ENCODE measurements at places on chromosomes 12 and 14. TPM values are rescaled to one million over a fixed set of nuclear protein-coding genes. Genes with fewer than 3 reads are reported as not detected.

Gene CSRP2
- 36.7 TPM for total RNA-seq

DNA sequence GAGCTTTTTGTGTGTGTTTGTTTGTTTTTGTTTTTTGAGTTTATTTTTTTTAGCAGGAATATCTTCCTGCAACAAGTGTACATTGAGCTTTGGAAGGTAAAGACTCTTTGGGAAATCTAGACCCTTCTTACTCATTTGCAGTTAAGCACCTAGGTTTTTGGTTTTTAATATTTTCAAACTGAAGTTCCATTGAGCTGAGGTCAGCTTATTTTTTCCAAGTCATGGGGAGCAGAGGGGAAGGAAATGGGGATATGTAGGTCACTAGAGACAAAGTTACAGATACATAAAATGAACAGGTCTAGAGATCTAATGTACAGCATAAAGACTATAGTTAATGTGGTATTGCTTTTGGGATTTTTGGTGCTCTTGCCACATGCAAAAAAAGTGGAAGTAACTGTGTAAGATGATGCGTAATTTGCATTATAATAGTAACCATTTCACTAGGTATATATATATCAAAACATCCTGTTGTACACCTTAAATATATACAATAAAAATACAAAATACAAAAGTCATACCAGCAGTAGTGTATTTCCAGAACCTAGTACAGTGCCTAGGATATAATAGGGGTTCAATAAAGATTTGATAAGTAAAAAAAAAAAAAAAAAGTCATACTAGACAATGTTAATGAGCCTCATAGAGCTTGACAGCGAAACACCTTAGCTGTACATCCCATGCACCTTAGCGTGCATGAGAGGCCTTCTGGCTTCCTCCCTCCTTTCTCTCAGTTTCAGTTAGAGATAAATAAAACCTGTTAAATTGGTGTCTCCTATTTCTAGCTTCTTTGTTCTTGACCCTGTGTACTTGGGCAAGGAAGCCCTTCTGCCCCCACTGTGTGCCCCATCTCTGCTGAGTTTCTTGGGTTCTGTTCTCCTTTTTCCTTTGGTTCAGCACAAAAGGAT is 22.7 kb downstream of the CGRRF1 start:
- no peak for DNase-seq

DNA sequence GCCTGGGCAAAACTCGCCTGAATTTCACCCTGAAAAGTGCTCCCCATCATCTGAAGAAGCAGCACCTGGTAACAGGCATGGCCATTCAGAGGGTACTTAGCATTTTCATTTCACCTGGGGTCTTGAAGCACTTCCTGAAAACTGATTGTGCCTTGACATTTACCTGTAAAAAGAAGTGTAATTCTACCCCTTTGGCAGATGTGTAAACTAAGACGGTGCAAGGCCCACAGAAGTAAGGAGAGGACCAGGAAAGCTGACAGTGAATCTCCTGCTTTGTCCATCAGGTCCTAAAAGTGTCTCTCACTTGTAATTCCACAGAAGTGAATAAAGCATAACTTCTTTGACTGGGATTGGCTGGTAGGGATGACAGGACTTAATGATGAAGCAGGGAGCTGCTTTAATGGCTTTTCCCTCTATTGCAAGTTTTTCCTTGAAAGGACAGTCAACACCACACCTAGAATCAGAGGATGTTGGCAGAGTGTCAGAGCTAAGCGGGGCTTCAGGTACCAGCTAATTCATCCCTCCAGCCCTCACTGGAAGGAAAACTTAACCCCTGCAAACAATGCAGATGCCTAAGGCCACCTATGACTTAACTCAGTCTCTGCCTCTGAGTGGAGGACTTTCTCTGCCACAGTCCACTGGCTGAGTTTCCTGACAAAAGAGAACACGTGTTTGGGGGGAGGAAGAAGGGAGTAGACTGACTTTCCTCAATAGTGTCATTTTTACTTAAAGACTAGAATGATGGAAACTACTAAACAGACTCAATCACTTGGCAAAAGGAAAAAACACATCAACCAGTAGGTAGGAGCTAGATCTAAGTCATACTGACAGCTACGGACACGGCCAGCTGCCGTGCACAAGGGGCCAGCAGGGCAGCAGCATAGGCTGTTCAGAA is 74.7 kb downstream of the NUAK1 start:
- DNase-seq: no peak

DNA sequence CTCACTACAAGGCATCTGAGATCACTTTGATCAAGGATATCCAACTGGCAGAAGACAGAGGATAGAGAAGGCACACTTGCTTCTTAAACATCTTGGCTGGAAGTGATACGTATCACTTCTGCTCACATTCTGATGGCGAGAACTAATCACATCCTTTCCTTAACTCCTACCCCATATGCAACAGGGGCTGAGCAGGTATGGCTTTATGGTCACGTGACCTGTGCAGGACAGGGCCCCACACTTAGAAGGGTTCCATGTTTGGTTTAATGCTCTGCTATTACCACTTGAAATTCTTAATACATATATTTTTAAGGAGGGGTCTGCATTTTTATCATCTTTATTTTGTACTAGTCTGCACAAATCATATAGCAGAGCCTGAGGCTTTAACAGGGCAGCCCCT is 177.3 kb downstream of the SLC15A5 start:
- no peak for DNase-seq

Gene TOMM20L
- not detected for total RNA-seq

DNA sequence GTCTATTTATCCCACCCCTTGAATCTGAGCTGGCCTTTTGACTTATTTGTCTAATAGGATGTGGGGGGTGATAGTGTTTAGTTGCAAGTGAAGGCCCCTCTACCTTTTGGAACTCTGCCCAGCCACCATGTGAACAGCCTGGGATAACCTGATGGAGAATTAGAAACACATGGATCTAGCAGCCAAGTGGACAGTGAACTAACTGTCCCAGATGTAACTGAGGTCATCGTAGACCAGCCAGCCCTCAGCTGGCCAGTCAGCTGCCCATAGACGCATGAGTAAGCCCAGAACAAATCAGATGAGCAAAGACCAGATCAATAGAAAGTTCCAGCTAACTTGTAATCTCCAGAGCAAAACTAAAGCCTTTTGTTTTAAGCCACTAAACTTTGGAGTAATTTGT is 19.0 kb downstream of the KLRB1 start:
- no peak for DNase-seq

Gene CLBA1
- 8.0 TPM for total RNA-seq

Gene RNFT2
- total RNA-seq: 2.3 TPM

DNA sequence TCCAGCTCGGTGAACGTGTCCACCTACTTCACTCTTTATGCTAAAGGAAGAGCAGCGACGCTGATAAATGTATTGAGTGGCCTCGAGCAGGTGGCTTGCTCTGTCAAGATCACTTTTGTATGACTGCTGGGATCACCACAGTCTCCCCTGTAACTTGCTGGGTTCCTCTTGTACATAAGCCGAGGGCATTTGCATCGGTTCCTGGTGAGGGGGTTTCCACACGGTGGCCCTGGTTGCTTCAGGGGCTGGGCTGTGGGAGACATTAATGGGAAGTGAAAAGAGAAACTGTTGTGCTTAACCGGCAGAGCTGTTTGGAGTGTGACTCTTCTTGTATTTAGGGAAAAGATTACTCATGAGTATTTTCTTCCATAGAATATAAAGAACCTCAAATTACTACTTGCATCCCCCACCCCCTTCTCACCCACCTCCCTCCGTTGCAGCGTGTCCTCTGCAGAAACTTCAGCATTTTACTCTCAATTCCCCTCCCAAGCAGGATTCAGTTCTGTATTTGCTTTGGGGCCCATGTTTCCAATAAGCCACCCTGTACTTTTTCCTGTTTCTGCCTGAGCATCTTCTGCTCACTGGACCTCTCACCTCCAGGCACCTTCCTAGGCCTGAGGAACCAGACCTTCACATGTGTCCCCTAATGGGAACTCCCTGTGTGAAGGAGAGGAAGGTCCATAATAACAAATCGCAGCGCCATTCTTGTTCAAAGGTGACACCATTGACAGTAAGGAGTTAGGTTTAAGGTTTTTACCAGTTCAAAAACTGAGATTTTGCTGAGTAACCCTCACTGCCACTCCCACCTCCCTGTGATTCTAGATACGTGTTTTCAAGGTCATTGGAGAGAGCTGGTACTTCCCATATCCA is 187.0 kb downstream of the ETV6 start:
- DNase-seq: no peak

Gene SLC35E3
- 3.6 TPM for total RNA-seq

Gene ZFP36L1
- total RNA-seq: 13.9 TPM

- DNase-seq: peak; percentile 95
These were observed 6.3 kb downstream of the YBX3 start for GRCh38 chr12:10716704-10717315.

DNA sequence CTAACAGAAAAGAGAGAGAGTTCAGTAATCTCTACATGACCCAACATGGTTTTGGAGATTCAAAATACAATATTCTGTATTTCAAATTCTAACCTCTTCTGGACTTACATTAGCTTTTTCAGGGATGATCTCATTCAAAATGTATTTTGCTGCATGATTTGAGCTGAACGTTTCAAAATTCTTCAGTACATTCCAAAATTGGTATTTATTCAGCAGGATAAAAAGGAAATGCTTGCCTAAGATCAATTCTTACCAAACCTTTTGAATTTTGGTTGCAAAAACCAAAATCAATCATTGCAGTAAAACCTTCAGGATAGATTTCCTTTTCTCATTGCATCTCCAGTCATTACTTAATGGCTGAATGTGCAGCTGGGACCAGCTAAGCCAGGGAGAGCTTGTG is 1761.3 kb upstream of the SEL1L start:
- peak; percentile 32 for DNase-seq

Gene GPRC5A
- 2.3 TPM for total RNA-seq

GRCh38 chr14:60067882-60068281 is 23.8 kb upstream of the PCNX4 start:
- no peak for DNase-seq

GRCh38 chr12:108921946-108922345 is 42.1 kb downstream of the DAO start:
- no peak for DNase-seq

DNA sequence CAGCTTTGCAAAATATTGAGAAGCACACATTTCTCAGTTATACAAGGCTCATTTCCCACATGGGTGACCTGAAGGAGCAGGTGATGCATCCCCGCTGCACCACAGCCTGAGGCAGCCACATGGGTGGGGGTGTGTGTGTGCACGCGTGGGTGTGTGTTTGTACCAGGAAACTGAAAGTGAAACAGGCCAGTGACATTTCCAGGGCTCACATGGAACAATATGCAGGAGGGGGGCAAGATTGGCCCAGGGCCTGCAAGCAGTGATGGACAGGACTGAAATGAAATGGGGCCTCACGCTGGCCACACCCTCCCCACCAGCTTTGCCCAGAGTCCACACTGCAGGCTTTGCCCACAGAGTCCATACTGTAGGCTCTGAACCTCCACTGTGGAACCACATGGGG is 154.2 kb upstream of the PARP11 start:
- DNase-seq: no peak

Gene NYNRIN
- 8.2 TPM for total RNA-seq

GRCh38 chr12:7642876-7643309 is 22.8 kb downstream of the APOBEC1 start:
- DNase-seq: peak; percentile 1

- DNase-seq: no peak
These were observed at the start of gene KLRC1 for GRCh38 chr12:10453156-10453555. Gene KLRC1 (minus strand): TSS chr12:10453377. CDS start chr12:10451156, 2,221 bp downstream.

- DNase-seq: no peak
These were observed 380.1 kb downstream of the RAD51B start for GRCh38 chr14:68199554-68200151.

DNA sequence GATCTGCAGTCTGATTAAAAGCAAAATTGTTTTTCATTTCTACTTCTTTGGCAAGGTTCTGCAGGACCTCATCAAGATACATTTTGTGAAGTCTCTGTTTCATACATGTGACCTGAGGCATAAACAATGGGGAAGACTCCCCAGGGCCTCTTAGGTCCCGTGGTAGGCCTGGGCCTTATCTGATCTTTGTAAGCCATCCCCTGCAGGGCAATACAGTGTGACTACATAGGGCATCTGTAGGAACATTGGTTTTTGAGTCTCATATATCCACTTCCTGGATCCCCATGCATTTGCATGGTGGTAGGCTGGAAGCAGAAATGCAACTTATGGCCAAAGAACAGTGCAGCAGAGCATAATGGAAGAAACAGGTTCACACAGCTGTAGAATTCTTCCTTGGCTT is 6.0 kb downstream of the FAR2 start:
- DNase-seq: no peak

- peak; percentile 8 for DNase-seq
These were observed 26.9 kb downstream of the GCN1 start for GRCh38 chr12:120167529-120168095.

- peak; percentile 71 for DNase-seq
These were observed 86.8 kb downstream of the RFLNA start for GRCh38 chr12:124381456-124382296.

DNA sequence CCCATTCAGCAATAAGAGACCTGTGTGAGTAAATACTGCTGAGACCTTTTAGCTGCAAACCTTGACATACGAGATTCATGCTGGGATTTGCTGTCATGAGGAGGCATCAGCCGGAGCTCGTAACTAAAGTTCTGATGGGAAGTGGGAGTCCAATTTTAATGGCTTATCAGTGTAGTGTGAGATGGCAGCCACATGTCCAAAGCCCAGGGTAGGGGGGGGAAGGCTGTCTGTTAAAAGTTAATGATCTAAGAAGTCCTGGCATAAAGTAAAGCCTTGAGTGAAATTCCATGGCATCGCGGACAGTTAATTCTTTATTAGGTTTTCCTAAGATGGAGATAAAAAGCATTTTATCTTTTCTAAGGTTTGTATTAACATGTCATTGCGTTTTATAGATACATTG is 240.0 kb downstream of the AACS start:
- DNase-seq: no peak

Gene KRT3
- not detected for total RNA-seq

DNA sequence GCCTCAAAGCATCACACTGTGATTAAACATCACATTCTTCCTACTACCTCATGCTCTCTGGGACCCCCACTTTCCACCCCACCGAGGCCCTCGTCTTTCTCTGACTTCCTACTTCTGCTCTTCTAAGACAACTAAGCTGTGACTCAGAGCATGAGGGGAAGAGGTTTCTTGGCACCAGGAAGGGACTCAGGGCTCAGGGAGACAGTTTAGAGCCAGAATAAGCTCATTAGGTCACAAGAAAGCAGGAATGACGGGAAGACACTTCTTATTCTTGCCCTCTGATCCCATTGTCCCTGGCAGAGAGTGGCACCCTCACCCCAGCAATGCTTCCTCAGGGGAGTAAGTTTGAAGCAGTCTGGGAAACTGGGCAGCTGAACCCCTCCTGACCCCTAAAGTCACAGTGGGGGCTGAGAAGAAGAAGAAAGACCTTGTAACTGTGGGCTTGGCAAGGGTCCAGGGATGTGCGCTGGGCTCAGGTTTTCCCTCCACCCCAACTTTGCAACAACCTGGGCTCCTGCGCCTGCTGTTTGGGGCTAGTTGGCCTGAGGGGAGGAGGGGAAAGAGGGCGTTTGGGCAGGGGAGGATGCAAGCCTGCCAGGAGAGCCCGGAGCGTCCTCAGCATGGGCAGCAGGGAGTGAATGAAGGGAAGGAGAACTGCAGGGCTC is 64.6 kb upstream of the ACTN1 start:
- DNase-seq: peak; percentile 61

DNA sequence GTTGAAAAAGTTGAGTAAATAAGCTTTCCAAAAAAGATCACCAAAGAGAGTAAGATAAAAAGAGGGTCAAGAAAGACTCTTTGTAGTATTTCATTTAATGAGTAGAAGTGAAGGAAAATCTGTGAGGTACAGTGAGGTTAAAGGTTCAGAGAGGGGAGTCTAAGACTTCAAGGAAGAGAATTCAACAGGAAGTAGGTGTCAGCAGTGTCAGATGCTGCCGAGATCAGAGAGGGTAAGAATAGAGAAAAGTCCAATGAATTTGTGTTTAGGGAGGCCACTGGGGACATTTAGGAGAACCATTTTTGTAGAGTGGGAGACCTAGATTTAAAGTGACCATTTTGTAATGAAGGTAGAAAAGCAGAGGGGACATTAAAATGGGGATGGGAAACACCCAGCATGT is 71.6 kb upstream of the KRAS start:
- DNase-seq: no peak

All from fibroblast of lung (primary cell).